ENCODE measurements at places on chromosomes 13 and 19.

- no peak for DNase-seq
Measured at GRCh38 chr13:33757713-33758112, 60.2 kb upstream of the RFC3 start.

DNA sequence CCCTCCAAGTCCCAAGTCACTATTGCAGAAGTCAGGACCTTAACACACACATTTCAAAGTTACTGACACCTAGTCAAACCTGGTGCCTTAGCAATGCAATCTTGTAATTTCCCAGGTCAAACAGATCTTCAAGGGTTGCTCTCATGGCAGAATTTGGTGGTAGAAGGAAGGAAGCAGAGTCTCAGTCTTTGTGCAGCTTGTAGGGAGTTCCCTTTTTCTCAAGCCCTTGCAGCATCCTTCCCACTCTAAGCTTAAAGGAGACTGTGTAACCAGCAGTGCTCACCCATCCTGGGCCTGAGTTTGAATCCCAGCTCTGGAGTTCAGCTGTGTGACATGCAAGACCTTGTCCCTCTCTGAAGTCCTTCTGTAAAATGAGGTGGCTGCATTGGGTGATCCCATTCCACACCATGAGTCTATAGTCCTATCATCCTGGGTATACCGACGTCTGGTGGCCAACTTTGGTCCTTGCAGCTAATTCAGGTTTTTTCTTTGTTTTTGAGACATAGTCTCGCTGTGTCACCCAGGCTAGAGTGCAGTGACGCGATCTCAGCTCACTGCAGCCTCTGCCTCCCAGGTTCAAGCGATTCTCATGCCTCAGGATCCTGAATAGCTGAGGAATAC, 9.8 kb downstream of the SIGLEC10 start:
- DNase-seq = no peak

DNA sequence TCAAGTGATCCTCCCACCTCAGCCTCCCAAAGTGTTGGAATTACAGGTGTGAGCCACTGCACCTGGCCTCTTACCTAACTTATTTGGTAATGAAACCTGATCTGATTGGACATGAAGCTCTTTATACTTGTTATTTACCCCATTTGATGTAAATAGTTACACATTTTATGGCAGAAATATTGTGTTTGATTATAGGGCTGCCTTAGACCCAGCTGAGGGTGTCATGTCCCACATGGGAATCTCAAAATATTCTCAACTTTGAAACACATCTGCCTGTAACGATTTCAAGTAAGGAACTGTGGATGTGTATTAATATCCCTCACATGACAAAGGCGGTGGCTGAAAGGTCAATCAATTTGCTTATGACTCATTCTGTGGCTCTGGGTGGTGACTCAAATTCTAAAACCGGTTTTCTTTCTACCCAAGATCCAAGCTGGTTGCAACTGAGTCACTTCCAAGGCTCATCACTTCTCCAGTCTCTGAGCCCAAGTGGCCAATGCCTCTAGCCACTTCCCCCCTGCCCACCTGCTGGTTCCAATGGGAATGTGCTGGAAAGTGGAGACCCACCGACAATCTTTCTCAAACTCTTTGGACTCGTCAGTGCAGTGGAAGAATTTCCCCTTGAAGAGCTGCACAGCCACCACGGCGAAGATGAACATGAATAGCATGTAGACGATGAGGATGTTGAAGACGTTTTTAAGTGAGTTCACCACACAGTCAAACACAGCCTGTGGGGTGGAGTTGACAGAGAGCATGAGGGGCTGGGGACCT, 110.9 kb downstream of the IER2 start:
- DNase-seq = peak; percentile 73

DNA sequence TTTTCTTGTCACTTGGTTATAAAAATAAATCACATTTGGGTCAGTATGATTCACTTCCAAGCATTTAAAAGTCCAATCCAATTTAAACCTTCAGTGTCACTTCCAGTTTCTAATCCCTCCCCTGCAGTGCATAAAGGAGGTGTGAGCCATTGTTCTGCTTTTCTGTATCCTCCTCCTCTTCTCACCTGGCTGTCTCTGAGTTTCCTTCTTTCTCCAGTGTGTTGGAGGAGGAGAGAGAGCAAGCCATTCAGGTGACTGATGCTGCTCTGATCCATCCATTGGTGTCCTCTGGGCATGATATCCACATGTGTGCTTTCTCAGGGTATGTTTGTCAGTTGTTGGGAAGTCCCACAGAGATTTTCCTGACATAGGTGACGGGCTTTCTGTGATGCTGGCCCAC, 1.2 kb downstream of the NUDT15 start:
- DNase-seq = no peak

DNA sequence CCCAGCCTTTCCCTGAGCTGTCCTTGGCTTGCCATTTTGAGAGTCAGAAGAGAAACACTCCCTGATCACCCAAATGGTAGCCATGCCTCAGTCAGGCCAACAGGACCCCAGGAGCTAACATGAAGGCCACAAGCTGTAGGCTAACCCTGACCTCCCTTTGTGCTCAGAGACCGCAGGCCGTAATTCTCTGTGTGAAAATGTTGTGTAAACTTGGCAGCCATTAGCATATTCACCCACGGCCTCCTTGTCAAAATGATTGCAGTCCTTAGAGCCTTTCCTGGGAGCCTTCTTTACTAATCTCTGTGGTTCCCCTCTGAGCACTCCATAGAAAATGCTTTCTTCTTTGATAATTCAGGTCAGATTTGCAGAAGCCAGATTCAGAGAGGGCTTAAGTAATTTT, 418.9 kb downstream of the COG6 start:
- DNase-seq = no peak

DNA sequence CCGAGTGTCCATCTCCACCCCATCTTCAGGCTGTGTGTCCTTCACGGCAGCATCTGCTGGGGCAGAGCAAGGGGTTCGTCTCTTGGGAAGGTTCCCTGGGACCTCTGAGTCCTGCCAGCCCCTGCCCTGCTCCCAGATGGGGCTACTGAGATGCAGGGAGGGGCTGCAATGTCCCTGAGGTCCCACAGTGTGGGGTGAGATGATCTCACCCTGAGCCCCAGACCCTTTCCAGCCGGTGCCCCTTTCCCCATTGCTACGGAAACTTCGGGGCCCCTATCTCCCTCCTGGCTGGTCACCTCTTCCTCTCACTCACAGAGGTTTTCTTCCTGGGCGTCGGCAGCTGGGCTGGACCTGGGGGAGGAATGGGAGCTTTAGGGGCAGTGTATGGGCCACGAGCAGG, 5.0 kb downstream of the LILRB2 start:
- DNase-seq = no peak

DNA sequence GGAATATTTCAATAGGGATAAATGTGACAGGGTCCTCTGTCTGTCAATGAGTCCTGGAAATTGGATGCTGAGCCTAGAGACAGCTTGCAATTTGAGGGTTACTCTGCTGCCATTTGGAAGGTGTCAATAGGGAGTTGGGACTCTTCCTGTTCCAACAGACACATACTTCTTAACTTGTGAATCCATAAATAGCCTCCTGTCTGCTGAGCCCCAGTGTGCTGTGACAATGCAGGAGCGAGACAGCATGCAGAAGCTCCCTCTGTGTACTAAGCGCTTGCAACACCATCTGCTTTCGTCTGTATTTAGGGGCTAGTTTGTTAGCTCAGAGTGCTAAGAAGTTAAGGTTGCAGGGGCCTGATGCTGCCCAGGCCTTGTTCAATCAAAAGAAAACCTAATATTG, 58.5 kb upstream of the GPR12 start:
- DNase-seq = no peak

- DNase-seq = peak; percentile 69
Measured at GRCh38 chr19:13154241-13154778, 4.1 kb downstream of the IER2 start.

DNA sequence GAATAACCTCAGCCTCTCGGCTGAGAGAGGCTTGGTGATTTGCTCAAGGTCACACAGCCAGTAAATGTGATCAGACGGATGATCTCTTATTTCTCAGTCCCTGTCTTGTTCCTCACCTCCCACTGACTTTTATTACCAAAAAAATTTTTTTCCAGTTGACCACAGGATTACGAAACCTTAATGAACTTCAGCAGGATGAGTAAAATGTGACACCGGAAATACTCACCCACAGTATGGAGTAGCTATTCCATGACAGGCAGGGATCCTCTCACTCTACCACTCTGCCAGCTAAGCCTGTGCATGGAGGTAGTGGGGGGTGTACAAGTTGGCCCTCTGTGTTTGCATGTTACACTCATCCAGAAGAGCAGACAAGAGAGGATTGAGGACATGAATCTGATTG, 916.4 kb downstream of the UQCRFS1 start:
- no peak for DNase-seq

DNA sequence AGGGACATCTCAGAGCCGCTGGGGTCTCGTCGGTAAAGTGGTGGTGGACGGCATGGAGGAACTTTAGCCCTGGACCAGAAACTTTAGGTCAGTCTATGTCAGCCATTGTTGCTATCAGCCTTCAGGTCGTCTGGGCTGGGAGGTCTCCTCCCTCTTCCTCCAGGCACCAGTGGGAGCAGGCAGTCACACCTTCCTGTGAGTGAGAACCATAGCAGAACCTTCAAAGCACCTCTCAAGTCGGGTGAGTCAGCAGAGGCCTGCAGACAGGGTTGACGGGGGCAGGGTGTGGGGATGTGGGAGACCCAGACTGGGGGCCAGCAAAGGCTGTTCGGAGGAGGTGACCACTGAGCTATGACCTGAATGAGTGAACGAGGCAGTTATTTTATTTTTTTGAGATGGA, 15.4 kb upstream of the SBNO2 start:
- DNase-seq = no peak

DNA sequence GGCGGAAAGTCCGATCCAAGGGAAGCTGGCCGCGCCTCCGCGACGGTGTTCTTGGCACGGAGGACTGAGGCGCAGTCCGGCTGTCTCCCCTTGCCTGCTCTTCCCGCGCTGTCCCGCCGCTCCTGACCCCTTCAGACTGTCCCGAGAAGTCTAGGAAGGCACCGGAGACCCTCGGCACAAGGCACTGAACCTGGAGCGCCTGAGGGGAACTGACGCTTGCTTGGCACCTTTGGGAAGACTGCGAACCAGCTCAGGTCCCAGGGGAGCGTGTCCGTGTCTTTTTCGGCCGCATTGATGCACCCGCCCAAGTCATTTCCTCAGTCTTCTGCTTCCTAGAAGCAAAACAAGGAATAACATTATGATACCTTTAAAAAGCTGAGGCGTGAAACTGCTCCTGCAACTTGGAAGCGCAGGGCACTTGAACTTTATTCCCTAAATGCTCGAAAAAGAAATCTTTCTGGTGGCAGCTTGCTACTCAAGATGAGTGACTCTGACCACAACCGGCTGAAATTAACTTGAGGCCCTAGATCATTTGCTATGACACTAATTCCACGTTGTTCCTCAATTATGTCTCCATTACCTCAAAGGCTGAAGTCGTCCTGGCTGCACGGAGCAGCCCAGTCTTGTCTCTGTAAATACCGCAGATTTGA, 735 bp upstream of the FLT1 start:
- no peak for DNase-seq

- no peak for DNase-seq
Measured at GRCh38 chr19:37982655-37983054, 75.6 kb downstream of the SIPA1L3 start.

GRCh38 chr13:36358175-36358718, 12.1 kb upstream of the SPART start:
- DNase-seq = no peak

DNA sequence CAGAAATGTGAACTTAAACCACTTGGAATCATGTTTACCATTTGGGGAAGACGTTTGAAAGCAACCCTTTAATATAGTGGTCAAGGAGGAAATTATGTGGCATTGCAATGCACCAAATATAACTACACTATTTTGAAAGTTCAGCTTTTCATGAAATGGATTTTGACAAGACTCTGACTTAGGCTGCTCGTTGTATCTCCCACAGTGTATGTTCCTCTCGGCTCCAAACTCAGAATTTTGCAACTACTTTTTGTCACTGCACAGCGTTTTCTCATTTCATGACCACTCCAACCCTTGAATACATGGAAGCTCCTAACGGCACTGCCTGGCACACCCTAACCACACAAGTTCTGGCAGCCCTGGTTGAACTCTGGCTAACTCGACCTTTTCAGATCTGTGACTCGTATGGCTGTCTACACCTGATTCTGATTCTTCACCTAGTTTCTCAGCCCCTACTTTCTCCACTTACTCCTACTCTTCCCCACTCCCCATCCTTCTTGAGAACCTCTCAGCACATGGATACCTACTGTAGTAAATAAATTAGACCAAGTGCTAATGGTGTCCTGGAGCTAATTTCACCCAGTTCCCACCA, 7.0 kb upstream of the POMP start:
- no peak for DNase-seq

DNA sequence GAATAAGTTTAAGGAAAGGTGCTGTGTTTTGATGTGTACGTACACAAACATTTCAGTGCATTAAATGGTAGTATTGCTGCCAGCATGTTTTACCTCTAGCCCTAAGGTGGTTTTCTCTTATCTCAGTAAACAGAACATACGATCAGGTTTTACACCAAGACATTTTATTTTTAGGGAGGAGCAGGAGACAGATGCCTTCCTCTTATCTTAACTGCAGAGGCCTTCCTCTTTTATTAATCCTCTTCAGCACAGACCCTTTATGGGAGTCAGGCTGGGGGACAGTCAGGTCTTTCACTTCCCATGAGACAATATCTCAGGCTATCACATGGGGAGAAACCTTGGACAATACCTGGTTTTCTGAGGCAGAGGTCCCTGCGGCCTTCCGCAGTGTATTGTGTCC, 14.9 kb upstream of the ZNF611 start:
- DNase-seq = no peak

GRCh38 chr13:36432106-36432544, at the start of gene CCNA1:
CCNA1 (plus strand) TSS chr13:36432495; CDS start chr13:36433057, 562 bp downstream.
- peak; percentile 44 for DNase-seq

DNA sequence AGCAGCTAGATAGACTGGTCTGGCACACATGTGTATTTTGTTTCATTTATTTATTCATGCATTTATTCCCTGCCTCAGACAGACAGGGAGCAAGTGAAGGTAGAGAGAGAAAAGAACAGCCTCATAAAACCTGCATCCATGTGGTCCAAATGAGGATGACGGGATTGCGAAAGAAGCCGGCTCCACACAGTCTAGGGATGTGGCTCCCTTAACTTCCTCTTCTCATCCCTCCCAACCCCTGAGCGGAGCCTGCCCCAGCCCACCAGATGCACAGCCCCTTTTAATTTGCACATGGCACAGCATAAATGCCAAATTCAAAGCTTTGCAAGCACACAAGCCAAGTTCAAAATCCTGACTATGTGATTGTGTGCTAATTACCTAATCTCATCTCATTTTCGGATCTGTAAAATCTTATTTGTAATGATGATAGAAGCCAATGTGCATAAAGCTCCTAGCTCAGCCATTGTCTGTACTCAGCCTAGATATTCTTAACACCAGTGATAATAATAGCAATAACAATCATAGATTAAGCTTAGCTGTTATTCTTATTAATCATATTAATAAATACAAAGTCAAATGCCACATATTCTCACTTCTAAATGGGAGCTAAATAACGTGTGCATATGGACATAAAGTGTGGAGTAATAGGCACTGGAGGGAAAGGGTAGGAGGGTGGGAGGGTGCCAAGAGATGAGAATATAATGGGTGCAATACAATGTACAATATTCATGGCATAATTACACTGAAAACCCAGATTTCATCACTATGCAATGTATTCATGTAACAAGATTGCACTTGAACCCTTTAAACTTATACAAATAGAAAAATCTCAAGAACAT, 156.3 kb downstream of the DCT start:
- no peak for DNase-seq

Data from ACHN (cell line).